ENCODE measurements at places on chromosomes 4 and X.

GRCh38 chr4:123257591-123257990 is 139.0 kb upstream of the SPRY1 start:
- DNase-seq: no peak

DNA sequence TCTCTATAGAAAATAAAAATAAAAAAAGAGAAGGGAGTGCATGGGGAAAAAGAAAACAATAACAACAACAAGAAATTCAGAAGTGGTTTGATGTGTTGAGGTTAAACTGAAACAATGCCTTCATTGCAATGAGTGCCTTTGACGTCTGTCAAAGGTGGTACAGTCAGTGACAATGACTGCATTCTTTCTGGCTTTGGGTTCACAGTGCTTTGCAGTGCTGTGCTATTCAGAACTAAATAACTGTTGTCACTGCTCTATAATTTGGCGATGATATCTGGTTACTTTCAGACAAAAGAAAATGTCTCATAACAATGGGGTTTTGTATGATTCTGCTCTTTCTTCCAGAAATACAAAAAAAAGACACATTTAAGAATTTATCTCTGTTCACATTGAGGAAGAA is 488.6 kb upstream of the MAGEB2 start:
- DNase-seq: no peak

- DNase-seq: no peak
Observed at GRCh38 chr4:88575186-88575585, 17.1 kb upstream of the HERC3 start.

GRCh38 chrX:36102425-36102824 is 182.9 kb downstream of the CFAP47 start:
- no peak for DNase-seq

- DNase-seq: no peak
Observed at GRCh38 chrX:110401135-110401534, 42.5 kb downstream of the RTL9 start.

- no peak for DNase-seq
Observed at GRCh38 chr4:134754301-134755019, 552.9 kb upstream of the PABPC4L start.
